Stimulated activated CD4-positive, alpha-beta T cell treated with anti-CD3 and anti-CD28 coated beads, TNF-alpha, amount 100 ng/mL, for 1 hour (primary cell): ENCODE measurements at places on chromosomes 6 and 20.

DNA sequence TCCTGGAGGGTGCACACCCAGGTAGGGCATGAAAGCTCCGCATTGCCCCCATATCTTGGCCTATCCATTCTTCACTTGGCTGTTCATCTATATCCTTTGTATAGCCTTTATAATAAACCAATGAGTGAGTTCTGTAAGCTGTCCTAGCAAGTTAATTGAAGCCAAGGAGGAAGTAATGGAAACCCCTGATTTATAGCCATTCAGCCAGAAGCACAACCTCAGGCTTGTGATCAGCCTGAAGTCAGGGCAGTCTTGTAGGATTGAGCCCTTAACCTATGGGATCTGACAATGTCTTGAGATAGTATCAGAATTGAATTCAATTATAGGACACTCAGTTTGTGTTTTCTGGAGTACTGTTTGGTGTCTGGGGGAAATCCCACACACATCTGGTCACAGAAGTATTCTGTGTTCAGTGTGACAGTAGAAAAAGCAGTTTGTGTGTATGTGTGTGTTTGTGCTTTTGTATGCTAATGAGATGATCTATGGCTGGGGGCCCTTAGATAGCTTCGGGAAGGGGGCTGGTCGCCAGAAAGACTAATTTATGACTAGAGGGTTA, 5.7 kb downstream of the NT5E start:
- no peak for DNase-seq

DNA sequence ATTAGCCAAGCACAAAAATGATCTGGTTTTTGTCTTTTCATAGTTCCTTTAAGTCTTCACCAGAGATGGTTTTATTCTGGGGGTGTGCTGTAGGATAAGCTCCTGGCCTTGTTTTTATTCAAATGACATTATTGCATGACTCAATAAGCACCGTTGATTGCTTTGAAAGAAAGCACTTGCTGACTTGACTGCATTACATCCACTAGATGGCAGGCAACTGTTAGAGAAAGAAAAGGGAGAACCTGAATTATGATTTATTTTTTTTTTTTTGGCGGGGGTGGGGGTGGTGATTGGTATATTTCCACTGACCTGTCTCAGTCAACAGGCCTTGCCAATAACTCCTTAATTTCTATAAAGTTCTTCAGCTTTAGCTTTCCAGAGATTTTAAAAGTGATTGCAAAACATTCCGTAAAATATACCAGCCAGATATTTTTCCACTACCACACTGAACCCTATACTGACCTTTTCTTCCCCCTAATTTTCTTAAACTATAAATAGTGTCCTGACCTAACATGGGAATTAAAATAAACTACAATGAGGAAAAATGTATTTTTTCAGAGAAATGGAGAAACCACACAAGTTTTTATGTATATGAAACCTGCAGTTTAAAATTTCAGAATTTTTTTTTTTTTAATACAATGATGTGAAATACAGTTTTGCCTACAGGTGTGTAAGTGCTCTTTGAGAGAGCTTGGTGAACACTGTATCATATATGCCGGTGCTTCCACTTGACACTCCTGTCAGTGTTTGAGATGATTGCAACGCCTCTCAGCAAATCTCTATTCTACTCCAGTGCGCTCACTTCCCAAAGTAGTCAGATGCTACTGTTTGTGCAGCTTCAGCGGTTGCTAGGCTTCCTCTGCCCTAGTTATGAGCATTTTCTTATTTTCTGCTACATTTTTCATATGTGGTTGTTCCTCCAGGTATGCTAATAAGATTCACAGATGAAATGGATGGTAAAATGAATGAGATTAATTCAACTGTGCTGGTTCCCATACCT, 274.3 kb downstream of the CD109 start:
- DNase-seq: no peak

- no peak for DNase-seq
Observed at GRCh38 chr20:13139459-13140150, 81.5 kb upstream of the ISM1 start.

GRCh38 chr6:21500314-21501020, 93.1 kb upstream of the SOX4 start:
- no peak for DNase-seq

- DNase-seq: no peak
Observed at GRCh38 chr20:41035207-41035606, 6.6 kb downstream of the TOP1 start.

- no peak for DNase-seq
Observed at GRCh38 chr6:113495521-113495920, 361.6 kb upstream of the MARCKS start.

GRCh38 chr6:116471531-116471930, 10.4 kb downstream of the CALHM6 start:
- no peak for DNase-seq

- DNase-seq: no peak
Observed at GRCh38 chr6:151300267-151300991, 60.7 kb downstream of the AKAP12 start.

- DNase-seq: no peak
Observed at GRCh38 chr20:36919715-36920333, 31.7 kb downstream of the SAMHD1 start.
